ENCODE measurements at places on chromosomes 3 and 15. TPM values are rescaled to one million over a fixed set of nuclear protein-coding genes. Genes with fewer than 3 reads are reported as not detected.

Gene LRRC34
- 11.1 TPM for total RNA-seq

Gene KLF15
- total RNA-seq, result 1.5 TPM

Gene ZDHHC23
- 1.1 TPM for total RNA-seq

Gene RGMA
- total RNA-seq, result 0.22 TPM
